ENCODE measurements at places on chromosomes 3 and 15. TPM values are rescaled to one million over a fixed set of nuclear protein-coding genes. Genes with fewer than 3 reads are reported as not detected.

GRCh38 chr3:32703491-32703972 is 18.5 kb downstream of the CNOT10 start:
- H3K36me3 ChIP-seq, result no peaks in the 10 kb centered on the region
- H3K4me1 ChIP-seq, result peaks cover 4% of the 10 kb centered on the region
- DNase-seq, result no peak
- H3K27me3 ChIP-seq, result no peaks in the 10 kb centered on the region
- no peak overlapping the region for H3K27ac ChIP-seq
- H3K4me3 ChIP-seq, result no peak overlapping the region

- no peaks in the 10 kb centered on the region for H3K4me1 ChIP-seq
- no peaks in the 10 kb centered on the region for H3K36me3 ChIP-seq
- no peak for DNase-seq
- H3K27ac ChIP-seq, result no peak overlapping the region
- no peak overlapping the region for H3K4me3 ChIP-seq
- H3K27me3 ChIP-seq, result peaks cover 33% of the 10 kb centered on the region
These were observed 102.9 kb downstream of the ADCY5 start for GRCh38 chr3:123346021-123346420.

DNA sequence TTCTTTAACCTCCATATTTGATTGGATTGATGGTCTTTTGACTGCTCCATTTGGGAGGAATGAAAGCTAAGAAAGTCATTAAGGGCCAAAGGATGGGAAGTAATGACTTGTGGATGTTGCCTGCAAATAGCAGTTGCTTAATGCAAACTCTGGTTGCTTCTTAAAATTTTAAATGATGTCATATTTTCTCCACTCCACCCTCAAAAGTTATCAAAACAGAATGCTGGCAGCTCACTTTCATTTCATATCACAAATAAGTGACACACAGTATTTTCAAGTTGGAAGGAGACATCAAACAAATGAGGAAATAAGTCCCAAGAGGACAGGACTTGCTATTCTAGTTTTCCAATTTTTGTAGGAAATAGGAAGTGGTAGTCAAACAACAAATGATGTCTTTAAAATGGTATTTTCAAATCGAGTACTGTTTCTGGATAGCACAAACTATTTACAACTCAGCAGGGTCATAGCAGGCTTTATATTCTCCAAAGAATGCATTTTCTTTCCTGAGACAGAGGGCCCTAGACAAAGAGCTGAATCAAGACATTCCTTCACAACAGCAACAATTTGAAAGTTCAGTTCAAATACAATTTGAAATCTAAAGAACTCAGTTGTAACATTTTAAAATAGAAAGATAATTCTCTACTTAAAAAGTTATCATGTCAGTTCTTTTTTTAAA is 165.1 kb upstream of the UBE2E1 start:
- H3K4me3 ChIP-seq, result no peak overlapping the region
- H3K36me3 ChIP-seq, result no peaks in the 10 kb centered on the region
- H3K27ac ChIP-seq, result no peak overlapping the region
- no peaks in the 10 kb centered on the region for H3K27me3 ChIP-seq
- no peaks in the 10 kb centered on the region for H3K4me1 ChIP-seq

The FAM81A gene
- polyA plus RNA-seq, result 0.50 TPM

GRCh38 chr3:130850044-130850797 is 43.7 kb upstream of the ATP2C1 start:
- no peaks in the 10 kb centered on the region for H3K27me3 ChIP-seq
- peaks cover 2% of the 10 kb centered on the region for H3K36me3 ChIP-seq
- peak overlapping the region; percentile 97 for H3K27ac ChIP-seq
- peak overlapping the region; percentile 44 for H3K4me3 ChIP-seq

DNA sequence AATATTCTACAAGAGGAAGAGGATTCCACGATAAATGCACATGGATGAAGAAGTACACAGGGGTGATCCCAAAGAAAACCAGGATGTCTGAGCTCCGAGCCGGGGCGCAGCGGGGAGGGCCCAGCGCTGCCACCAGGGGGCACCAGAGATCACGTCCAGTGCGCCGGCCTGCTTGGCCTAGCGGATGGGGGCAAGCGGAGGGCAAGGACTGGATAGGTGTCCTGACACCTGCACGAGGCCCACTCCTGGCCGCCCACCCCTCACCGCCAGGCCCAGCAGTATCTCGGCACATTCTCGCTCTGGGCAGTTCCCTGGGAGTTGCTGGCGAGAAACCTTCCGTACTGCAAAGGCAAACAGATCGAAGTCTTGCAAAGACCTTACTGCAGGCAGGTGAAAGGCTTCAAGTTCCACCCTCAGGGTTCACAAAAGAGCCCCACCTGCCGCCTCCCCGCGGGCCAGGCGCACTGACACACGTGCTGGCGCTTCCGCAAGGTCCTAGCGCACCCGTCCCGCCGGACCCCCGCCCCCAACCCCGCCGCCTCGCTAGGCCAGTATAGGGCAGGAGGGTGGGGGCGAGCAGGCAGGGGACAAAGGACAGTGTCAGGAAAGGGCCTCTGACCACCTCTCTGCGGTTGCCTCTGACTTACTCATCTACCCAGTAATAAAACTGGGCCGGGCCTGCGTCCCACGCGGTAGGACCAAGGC is 3.3 kb downstream of the ANKRD63 start:
- H3K4me1 ChIP-seq, result peaks cover 4% of the 10 kb centered on the region
- no peak overlapping the region for H3K27ac ChIP-seq
- DNase-seq, result no peak
- H3K4me3 ChIP-seq, result no peak overlapping the region

DNA sequence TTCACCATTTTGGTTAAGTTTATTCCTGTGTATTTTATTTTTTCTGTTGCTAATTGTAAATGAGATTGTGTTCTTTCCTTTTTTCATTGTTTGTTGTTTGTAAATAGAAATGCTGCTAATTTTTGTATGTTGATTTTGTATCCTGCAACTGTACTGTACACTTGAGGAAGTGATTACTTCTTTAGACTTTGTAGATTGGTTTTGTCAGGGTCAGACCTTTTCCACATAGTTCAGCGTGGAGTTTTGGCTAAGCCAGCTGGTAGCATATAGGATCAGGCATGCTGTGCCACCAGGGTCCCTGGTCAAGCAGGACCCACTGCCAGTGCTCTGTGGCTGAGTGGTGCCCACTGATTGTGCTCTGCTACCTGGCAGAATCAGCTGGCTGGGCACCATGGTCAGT is 80.1 kb downstream of the CD200 start:
- no peaks in the 10 kb centered on the region for H3K4me1 ChIP-seq
- H3K36me3 ChIP-seq, result no peaks in the 10 kb centered on the region
- no peak overlapping the region for H3K4me3 ChIP-seq
- no peak for DNase-seq
- no peaks in the 10 kb centered on the region for H3K27me3 ChIP-seq

- H3K4me1 ChIP-seq, result no peaks in the 10 kb centered on the region
- no peak overlapping the region for H3K27ac ChIP-seq
- no peaks in the 10 kb centered on the region for H3K27me3 ChIP-seq
- no peak overlapping the region for H3K4me3 ChIP-seq
- no peak for DNase-seq
These were observed 563.1 kb downstream of the GRM7 start for GRCh38 chr3:7423995-7424394.

The STRC gene
- polyA plus RNA-seq, result 0.12 TPM

The TRPM7 gene
- polyA plus RNA-seq, result 14.4 TPM

DNA sequence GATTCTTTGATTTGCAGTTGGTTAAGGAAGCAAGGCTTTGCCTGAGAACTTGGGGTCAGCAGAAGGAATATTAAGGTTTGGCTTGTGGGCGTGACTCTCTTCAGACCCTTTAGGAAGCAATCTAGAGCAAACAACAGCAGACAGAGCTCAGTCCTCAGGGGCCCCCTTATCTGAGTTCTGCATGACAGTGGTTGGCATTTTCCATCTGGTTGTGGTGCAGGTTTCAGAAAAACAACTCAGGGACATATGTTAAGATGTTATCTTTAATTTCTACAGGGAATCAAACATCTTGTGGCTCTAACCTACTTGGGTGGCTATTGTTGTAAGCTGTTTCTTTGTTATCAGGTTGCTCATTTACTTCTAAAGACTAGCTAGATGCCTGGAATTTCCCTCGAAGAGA is 141.4 kb downstream of the VPS8 start:
- H3K27ac ChIP-seq, result no peak overlapping the region
- no peak overlapping the region for H3K4me3 ChIP-seq
- DNase-seq, result no peak
- H3K27me3 ChIP-seq, result no peaks in the 10 kb centered on the region
- peaks cover 1% of the 10 kb centered on the region for H3K36me3 ChIP-seq

GRCh38 chr3:62678841-62679240 is 196.4 kb downstream of the CADPS start:
- no peaks in the 10 kb centered on the region for H3K36me3 ChIP-seq
- H3K27me3 ChIP-seq, result no peaks in the 10 kb centered on the region
- DNase-seq, result no peak
- H3K4me3 ChIP-seq, result no peak overlapping the region
- H3K27ac ChIP-seq, result no peak overlapping the region
- peaks cover 18% of the 10 kb centered on the region for H3K4me1 ChIP-seq

GRCh38 chr3:43971486-43971885 is 270.2 kb upstream of the TOPAZ1 start:
- no peak for DNase-seq
- H3K27ac ChIP-seq, result no peak overlapping the region
- no peaks in the 10 kb centered on the region for H3K36me3 ChIP-seq

DNA sequence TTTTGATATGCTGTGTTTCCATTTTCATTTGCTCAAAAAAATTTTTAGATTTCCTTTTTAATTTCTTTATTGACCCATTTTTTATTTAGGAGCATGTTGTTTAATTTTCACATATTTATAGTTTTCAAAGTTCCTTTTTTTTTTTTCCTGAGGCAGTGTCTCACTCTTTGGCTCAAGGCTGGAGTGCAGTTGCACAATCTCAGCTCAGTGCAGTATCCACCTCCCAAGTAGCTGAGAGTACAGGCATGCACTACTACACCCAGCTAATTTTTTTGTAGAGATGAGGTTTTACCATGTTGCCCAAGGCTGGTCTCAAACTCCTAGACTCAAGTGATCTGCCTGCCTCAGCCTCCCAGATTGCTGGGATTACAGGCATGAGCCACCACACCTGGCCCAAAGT is 36.2 kb downstream of the PFN2 start:
- no peaks in the 10 kb centered on the region for H3K36me3 ChIP-seq
- H3K27me3 ChIP-seq, result no peaks in the 10 kb centered on the region
- H3K4me1 ChIP-seq, result no peaks in the 10 kb centered on the region
- H3K4me3 ChIP-seq, result no peak overlapping the region

The MOBP gene
- not detected for polyA plus RNA-seq

The PAK6 gene
- polyA plus RNA-seq, result 9.6 TPM

- no peak overlapping the region for H3K27ac ChIP-seq
- no peaks in the 10 kb centered on the region for H3K4me1 ChIP-seq
- H3K4me3 ChIP-seq, result no peak overlapping the region
These were observed 247.3 kb upstream of the KCNH8 start for GRCh38 chr3:18900994-18901393.

DNA sequence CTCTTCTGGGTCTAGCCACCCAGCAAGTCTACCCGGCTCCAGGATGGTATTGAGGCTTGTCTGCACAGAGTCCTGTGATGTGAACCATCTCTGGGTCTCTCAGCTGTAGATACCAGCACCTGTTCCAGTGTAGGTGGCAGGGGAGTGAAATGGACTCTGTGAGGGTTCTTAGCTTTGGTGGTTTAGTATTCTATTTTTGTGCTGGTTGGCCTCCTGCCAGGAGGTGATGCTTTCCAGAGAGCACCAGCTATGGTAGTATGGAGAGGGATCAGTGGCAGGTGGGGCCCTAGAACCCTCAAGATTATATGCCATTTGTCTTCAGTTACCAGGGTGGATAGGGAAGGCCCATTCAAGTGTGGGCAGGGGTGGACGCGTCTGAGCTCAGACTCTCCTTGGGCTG is 283.4 kb upstream of the LYSMD4 start:
- no peaks in the 10 kb centered on the region for H3K36me3 ChIP-seq
- peaks cover 20% of the 10 kb centered on the region for H3K4me1 ChIP-seq
- no peak overlapping the region for H3K4me3 ChIP-seq
- no peak for DNase-seq
- peaks cover 6% of the 10 kb centered on the region for H3K27me3 ChIP-seq

DNA sequence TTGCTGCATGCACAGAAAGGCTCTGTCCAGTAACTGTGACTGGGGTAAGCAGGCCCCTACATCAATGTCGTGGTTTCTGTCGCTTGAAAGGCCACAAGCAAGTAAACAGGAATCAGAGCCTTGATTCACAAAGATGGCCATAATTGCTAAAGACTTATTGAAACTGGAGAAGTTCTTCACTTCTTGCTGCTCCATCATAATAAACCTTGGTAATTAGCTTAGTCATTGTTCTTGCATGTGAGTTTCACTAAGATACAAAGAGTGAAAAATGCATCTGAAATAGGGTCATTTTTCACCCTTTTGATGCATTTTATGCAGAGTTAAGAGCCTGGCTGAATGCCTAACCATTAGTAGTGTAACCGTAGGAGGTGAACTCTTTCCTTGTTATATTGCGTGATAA is 3.2 kb downstream of the SEMA6D start:
- H3K4me1 ChIP-seq, result no peaks in the 10 kb centered on the region
- H3K27ac ChIP-seq, result no peak overlapping the region
- H3K27me3 ChIP-seq, result peaks cover 3% of the 10 kb centered on the region
- no peak for DNase-seq

The FOXB1 gene
- polyA plus RNA-seq, result not detected

DNA sequence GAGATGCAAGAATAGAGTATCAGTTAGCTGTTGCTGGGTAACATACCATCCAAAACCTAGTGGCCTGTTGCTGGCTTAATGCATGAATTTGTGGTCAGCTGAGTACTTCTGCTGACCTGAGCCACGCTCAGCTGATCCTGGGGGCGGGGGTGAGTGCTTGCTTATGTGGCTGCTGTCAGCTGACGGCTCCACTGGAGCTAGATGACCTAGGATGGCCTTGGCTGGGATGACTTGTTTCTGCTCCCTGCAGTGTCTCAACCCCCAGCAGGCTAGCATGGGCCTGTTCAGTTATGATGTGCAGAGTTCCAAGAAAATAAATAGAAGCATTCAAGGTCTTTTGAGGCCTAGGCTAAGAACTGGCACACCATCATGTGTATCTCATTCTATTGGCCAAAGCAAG is 63.9 kb downstream of the FBLN2 start:
- H3K4me1 ChIP-seq, result peaks cover 2% of the 10 kb centered on the region
- no peak for DNase-seq
- no peak overlapping the region for H3K27ac ChIP-seq

DNA sequence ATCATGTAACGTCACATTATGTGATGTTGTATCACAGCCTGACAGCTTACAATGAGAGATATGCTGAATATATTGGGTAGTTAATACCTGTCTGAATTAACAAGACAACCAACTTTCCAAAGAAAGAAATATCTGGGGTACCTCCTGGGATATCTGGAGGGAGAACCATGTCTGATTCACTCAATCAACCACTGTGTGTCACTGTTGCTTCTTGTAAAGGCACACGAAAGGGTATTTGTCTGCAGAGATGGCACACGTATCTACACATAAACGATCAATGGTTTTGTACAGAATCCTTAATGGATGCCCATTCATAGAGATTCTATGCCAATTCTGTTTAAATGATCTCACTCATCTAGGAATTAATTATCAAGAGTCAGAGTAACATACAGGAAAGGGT is 252.1 kb upstream of the TMCO5A start:
- H3K27me3 ChIP-seq, result no peaks in the 10 kb centered on the region
- DNase-seq, result no peak
- H3K4me1 ChIP-seq, result no peaks in the 10 kb centered on the region
- H3K4me3 ChIP-seq, result no peak overlapping the region

GRCh38 chr3:10286596-10287295 is 6.0 kb downstream of the GHRL start:
- DNase-seq, result no peak
- H3K36me3 ChIP-seq, result peaks cover 8% of the 10 kb centered on the region
- no peak overlapping the region for H3K4me3 ChIP-seq
- no peaks in the 10 kb centered on the region for H3K27me3 ChIP-seq

The PLA2G4F gene
- polyA plus RNA-seq, result 4.4 TPM

Data from keratinocyte (primary cell).